ENCODE measurements at places on chromosomes 3 and 15.
A peak's percentile ranks its signal among the peaks of the same experiment; 100 is the strongest.

GRCh38 chr3:111415018-111415417 lies 127.0 kb upstream of the CD96 start:
- no peak for DNase-seq

DNA sequence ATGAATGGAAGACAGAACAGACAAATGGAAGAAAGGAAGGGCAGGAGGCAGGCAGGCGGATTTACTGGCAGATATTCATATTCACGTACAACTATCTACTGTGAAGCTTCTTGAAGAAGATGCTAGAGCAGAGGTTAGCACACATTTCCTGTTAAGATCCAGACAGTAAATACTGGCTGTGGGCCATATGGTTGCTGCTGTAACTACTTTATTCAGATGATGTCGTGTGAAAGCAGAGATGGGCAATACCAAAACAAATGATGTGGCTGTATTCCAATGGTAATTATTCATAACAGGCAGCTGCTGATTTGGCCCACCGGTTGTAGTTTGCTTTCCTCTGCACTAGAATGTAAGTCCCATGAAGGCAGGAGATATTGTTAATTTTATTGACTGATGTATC lies 115.7 kb upstream of the PRTG start:
- no peak for DNase-seq

- no peak for DNase-seq
Measured at GRCh38 chr15:39744334-39745103, 38.1 kb downstream of the FSIP1 start.

GRCh38 chr15:50945725-50946124 lies 37.2 kb downstream of the AP4E1 start:
- no peak for DNase-seq

GRCh38 chr3:197734667-197735318 lies 1.9 kb downstream of the RUBCN start:
- peak; percentile 24 for DNase-seq

- no peak for DNase-seq
Measured at GRCh38 chr15:83926116-83926515, 272.2 kb downstream of the ADAMTSL3 start.

GRCh38 chr15:98178861-98179260 lies 218.4 kb downstream of the ARRDC4 start:
- no peak for DNase-seq

DNA sequence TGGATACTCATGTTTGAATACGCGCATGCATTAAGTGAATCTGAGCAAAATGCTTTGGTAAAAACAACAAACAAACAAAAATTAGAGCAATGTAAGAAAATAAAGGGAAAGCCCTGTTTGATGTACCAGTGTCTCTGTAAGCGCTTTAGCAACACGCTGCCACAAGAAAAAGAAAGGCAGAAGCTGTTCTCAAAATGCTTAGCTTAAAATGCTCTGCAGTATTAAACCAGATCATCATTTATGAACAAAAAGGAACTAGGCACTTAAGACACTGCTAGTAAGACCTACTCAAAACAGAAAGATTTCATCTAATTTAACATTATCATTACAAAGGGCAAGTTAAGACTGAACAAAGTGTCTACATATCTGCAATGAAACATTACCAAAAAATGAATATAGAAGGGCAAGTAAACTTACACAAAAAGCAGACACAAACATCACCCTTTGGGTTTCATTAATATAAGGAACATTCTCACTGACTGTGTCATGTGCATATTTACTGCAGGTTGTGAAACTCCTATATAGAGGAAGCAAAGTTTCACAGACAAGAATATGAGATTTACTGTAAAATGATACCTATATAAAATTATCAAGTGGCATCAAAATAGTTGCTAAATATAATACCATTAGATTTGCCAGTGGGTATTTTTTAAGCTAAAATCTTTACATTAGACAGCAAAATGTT lies 102.1 kb downstream of the FBXL22 start:
- DNase-seq, result no peak

DNA sequence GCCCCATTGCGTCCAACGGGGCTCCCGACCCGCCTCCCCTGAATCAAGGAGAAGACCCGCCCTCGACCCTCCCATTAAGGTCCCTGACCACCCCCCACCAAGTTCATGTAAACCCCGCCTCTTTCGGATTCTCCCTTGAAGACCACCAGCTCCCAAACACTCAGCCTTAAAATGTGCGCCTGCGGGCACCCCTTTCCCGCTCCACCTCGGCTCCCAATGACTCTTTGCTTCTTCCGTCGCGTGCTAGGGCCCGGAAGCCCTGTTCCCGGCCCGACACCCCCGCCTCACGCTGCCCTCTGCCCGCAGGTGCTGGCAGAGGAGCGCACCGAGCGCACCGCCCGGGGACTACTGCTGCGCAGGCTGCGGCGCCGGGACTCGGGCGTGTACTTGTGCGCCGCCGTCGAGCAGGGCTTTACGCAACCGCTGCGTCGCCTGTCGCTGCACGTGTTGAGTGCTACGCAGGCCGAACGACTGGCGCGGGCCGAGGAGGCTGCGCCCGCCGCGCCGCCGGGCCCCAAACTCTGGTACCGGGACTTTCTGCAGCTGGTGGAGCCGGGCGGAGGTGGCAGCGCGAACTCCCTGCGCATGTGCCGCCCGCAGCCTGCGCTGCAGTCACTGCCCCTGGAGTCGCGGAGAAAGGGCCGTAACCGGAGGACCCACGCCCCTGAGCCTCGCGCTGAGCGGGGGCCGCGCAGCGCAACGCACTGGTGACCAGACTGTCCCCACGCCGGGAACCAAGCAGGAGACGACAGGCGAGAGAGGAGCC lies 2.7 kb upstream of the LSMEM2 start:
- DNase-seq, result no peak

- DNase-seq, result no peak
Measured at GRCh38 chr15:101521591-101521990, 32.1 kb upstream of the PCSK6 start.

- no peak for DNase-seq
Measured at GRCh38 chr3:174938102-174938501, 79.0 kb downstream of the NAALADL2 start.

GRCh38 chr3:35484929-35485530 lies 154.3 kb upstream of the ARPP21 start:
- DNase-seq, result no peak

DNA sequence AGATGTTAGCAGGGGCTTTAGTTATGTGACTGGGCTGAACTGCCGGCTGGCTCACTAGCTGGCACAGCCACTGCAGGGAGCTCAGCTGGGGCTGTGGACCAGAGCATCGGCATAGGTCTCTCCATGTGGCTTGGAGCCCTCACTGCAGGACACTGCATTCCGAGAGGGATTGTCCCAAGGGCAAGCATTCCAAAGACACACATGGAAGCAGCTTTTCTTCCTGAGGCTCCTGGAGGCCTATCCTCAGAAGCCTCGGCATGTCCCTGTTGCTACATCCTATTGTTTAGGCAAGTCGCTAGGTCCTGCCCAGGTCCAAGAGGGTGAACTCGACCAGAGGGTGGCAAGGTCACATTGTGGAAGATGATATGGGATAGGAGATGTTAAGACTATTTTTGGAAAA lies 209.8 kb downstream of the PLCL2 start:
- no peak for DNase-seq

- DNase-seq, result no peak
Measured at GRCh38 chr3:9703736-9704346, at the start of gene CPNE9. Gene CPNE9 (plus strand): TSS chr3:9703833. CDS start chr3:9703997, 164 bp downstream.

DNA sequence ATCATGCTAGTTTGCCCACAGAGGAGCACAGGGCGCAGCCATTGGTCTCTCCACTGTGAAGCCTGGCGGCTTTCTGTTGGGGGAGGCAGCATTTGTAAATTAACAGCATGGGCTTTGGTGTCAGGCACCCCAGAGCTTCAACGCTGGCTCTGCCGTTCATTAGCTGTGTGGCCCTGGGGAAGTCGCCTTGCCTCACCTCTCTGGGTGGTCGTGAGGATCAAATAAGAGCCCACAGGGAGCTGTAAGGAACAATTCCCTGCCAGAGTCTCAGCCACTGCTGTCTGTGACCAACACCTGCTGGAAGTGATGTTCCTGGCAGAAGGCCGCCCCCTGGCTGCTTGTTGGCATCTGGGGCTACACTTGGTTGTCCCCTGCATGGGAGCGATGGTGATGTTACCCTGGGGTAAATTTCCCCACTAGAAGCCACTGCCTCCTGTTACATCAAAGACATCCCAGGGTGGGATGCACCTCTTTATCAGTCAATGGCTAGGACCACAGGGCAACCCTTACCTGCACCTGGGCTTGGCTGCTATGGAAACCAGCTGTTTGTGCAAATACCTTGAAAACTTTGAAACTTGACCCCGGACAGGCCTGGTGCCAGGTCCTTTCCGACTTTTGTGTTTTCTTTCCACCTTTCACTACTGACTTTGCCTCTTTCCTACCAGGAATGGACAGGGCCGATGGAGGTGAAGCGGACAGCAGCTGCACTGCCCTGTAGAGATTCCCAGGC lies 36.9 kb downstream of the DNASE1L3 start:
- peak; percentile 48 for DNase-seq

- DNase-seq, result no peak
Measured at GRCh38 chr15:91407269-91407889, 307.3 kb downstream of the SV2B start.

GRCh38 chr3:39280571-39280970 lies 735 bp upstream of the CX3CR1 start:
- no peak for DNase-seq

- DNase-seq, result peak; percentile 25
Measured at GRCh38 chr15:39199076-39199475, 381.8 kb upstream of the THBS1 start.

GRCh38 chr15:101017093-101017754 lies 98.1 kb downstream of the LRRK1 start:
- DNase-seq, result peak; percentile 5

DNA sequence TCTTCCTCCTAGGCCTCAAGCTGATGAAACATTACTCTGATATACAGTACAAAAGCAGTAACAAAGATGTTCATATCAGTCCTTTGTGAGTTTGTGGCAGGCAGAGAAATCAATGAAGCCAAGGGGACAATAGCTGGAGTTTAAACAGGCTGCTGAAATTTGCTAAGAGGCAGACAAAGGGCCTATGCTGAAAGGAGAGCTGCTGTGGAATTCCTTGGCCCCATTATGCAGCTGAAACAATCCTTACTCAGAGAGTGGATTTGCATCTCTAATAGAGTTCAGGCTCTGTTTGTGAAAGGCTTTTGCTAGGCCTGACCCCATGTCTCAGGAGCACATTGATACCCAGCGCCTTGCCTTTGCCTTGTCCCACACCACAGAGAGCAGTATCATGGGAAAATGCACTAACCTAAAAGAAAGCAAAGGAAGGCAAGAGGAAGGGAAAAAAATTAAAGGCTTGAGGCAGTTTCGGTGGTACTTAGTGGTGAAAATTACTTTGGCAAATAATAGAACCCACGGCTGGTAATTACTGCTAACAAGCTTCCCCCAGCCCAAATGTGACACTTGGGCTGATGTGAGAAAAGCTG lies 195.0 kb upstream of the EPHA3 start:
- DNase-seq, result no peak

GRCh38 chr3:108983051-108983450 lies 29.4 kb upstream of the GUCA1C start:
- DNase-seq, result no peak

- no peak for DNase-seq
Measured at GRCh38 chr3:26915208-26915607, 292.6 kb downstream of the LRRC3B start.

GRCh38 chr15:29857221-29857789 lies 35.0 kb upstream of the TJP1 start:
- DNase-seq, result no peak

DNA sequence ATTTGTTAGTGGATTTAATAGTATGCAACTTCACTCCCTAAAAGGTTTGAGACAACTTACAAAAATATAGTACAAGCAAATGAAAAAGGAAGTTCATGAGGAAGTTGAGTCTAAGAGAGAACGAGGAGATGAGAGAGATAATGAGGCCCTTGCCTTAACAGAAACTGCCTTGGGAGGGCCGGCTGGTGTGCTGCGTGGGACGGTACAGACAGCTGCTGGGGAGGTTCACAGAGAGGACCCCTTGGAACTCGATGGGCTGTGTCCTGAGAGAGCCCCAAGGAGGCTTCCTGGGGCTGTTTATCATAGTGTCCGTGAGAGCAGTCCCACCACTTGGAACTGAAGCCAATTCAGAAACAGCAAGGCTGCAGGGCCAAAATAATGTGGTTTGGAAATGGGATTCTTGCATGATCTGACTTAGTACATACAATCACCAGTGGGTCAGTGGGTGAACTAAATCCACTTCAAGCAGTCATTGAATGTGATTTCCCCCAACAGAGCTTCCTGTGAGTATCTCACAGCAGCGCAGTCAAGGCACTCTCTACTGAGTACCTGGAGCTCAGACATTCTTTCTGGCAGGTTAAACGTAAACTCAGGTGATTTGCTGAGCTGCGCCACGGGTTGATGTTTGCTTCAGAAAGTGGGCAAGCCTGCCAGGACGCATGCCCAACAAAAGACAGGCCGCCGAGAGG lies 90.8 kb downstream of the CRTC3 start:
- no peak for DNase-seq

DNA sequence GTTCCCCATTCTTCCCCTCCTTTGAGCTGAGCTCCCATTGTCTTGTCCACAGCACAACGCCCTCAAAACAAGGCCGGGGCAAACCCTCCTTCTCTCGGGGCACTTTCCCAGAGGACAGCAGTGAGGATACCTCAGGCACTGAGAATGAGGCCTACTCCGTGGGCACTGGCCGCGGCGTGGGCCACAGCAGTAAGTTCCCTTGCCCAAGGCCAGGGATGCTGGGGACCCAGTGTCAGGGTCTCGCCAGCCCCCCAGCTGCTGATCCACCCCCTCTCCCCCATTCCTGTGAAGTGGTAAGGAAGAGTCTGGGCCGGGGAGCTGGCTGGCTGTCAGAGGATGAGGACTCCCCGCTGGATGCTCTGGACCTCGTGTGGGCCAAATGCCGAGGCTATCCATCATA lies 4.2 kb upstream of the OGG1 start:
- DNase-seq, result no peak

DNA sequence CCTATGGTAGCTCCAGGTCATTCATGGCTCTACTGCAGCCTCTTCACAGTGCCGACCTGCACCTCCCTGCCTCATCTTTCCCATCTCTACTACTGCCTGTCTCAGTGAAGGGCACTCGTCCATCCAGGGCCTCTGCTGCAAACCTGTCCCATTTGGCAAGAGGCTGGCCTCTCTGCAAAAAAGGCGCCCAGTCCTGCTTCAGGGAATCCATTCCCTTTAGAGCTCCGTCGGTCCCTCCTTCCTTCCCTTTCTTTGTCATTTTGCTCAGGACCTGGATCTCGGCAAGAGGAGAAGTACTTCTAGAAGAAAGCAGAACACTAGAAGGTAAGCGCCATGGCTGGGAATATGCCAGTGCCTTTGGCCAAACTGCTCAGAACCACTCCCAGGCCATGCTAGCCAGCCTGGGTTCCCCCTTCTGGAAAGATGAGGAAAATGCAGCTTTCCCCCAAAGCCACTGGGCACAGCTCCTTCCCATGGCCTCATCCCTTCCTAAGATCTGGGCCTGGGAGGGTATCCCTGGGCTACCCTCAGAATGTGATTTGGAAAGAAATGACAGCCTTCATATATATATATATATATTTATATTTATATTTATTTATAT lies 6.4 kb upstream of the ISL2 start:
- DNase-seq, result peak; percentile 47

Measured in transverse colon (tissue), 4 donors.